T-helper 22 cell (primary cell): ENCODE measurements at places on chromosomes 1 and 21.

- DNase-seq, result no peak
Measured at GRCh38 chr1:116493036-116493435, 77.8 kb downstream of the CD58 start.

DNA sequence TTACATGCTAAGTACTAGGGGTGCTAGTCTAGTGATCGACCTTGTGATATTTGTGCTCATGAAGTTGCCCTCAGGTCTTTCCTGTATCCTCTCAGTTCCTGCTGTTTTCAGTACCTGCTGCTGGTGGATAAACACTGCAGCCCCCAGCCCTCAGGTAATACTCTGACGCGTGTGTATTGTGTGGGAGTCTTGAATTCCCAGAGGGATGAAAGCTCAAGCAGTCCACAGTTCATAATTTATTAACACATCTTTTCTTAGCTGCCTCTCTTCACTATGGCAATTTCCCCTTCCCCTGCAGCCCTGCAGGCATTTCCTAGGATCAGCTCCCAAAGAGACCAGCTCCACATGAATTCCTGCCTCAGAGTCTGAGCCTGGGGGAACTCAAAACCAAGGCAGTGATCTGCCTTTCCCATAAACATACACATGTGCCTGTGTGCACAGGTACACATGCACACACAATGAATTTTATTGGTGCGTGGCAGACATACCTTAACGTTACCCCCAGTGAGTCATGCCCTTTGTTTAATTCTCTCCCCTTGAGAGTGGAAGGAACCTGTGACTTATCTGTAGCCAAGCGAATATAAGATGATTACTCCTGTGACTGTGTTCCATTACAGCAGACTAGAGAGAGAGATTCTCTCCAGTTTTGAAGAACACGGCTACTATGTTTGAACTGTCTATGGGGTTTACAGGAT lies 14.1 kb upstream of the HMGCS2 start:
- DNase-seq, result no peak

- DNase-seq, result no peak
Measured at GRCh38 chr1:96416701-96417444, 304.7 kb upstream of the PTBP2 start.

- DNase-seq, result no peak
Measured at GRCh38 chr1:201221201-201221846, 30.7 kb downstream of the IGFN1 start.

DNA sequence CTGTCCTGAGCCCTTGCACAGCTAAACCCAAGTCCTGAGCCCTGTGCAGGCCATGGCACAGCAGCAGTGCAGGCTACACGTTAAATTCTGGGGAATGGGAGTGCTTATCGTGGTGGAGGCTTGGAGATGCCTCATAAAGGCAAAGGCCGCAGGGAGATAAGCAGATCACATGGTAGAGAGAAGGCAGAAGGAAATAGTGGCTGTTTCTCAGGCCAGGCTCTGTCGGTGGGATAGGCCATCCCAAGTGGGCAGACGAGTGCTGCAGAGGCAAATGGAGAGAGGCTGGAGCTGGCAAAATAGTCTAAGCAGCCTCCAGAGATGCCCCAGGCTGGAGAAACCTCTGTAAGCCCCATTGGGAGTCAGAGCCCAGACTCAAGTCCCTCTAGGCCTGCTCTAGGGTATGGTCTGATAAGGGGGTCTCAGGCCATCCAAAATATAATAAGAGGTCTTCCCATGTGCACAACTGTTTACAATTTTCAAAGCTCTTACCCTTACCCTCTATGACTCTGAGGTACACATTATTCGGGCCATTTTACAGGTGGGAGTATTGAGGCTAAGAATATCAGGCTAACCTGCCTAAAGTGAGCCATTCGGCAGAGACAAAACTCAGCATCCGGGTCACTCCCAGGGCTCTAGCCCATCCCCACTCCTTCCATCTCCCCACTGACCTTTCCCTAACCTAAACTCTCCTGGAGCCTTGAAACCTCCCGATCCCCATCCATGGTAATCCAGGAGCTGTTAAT lies 79.6 kb downstream of the NKAIN1 start:
- DNase-seq, result no peak

- no peak for DNase-seq
Measured at GRCh38 chr1:18470671-18471355, 9.9 kb upstream of the KLHDC7A start.

DNA sequence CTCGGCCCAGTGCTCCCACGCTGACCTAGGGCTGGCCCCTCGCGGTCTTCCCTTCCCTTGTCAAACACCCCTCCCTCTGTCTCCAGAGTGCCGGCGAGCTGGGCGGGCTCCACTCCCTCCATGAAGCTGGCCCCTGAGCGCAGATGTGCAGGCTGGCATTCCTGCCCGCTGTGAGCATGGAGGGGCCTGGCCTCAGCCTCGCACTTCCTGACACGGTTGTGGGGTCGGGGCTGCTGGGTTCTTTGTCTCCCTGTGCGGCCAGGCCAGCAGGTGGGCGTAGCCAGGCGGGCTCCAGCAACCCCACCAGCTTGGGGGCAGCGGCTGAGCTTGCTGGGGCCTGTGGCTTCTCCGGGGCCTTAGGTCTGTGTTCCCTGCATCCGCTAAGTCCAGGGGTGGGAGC lies 14.2 kb upstream of the PEX10 start:
- no peak for DNase-seq
